CD4-positive, alpha-beta memory T cell (primary cell): ENCODE measurements at places on chromosomes 6 and 20. TPM values are rescaled to one million over a fixed set of nuclear protein-coding genes. Genes with fewer than 3 reads are reported as not detected.

The CGAS gene
- total RNA-seq, result 17.8 TPM

The C6orf141 gene
- not detected for total RNA-seq

DNA sequence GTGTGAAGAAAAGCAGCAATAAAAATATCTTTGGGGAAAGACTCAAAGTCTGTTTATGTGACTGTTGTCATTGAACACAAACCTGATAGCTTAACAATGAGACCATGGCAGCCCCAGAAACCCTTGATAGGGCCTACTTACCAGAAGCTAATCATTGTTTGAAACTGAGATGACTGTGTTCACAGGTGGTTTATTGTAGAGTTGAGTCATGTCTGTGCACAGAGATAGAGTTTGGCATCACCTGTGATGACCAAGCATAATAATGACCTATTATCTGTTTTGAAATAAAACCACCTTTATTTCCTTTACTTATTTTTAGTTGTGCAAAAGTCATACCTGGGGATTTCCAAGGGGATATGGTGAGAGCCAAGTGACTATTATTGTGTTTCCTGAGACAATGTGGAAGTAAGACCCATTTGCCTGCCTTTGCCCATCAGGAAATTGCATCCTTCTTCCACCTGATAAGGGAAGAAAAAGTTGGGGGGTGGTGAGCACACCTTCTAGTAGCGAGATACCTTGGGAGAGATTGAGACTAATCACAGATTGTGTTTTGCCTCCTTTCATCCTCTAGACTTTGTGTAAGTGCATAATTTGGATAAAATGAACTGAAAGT lies 456.9 kb upstream of the JAG1 start:
- no peak for DNase-seq

DNA sequence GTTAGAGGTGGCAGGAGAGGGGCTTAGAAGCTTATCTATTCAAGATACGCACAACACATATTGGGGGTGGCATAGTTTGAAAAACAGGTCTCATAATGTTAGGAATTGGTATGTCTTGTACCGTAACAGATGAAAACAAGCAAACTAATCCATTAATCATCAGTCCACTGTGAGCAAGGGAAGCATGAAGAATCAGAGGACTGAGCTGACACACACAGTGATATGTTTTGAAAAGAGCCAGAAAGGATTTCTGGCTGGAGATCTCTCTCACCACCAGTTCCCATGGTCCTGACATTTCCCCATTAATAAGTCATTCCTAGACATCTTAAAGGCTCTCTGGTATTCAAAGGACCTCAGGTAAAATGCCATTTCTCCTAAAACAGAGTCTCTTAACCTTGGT lies 158.8 kb upstream of the PHACTR1 start:
- DNase-seq, result no peak

- DNase-seq, result no peak
Measured at GRCh38 chr20:61024390-61024789, 227.7 kb upstream of the CDH4 start.
